ENCODE measurements at places on chromosomes 7 and 10.

GRCh38 chr7:39623732-39624441 is 515 bp downstream of the RALA start:
- DNase-seq = no peak

- DNase-seq = no peak
Measured at GRCh38 chr10:129199826-129200225, 267.2 kb upstream of the MGMT start.

GRCh38 chr10:52491246-52491995 is 177.3 kb downstream of the DKK1 start:
- DNase-seq = no peak

- no peak for DNase-seq
Measured at GRCh38 chr7:131843898-131844331, 287.5 kb upstream of the PODXL start.

GRCh38 chr7:106812027-106812643 is 52.9 kb upstream of the PIK3CG start:
- DNase-seq = no peak

DNA sequence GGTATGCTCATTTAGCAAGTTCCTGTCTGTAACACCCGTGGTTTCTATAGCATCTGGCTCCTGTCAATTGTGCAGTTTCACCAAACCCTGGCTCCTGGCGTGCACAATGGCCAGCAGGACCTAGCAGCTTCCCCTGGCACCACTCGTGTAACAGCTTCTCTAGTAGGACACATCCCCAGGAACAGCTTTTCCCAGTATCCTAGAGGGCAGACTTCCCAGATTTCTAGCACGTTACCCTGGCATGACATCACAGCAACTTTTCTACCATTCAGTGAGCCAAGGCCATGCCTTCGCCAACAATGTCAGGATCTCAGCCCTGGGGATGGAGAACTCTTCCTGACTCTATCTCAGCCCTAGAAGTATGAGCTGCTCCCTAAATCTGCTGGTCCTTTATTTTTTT is 6.5 kb downstream of the YME1L1 start:
- DNase-seq = no peak

- DNase-seq = no peak
Measured at GRCh38 chr7:119482671-119483070, 790.3 kb upstream of the KCND2 start.

- peak; percentile 74 for DNase-seq
Measured at GRCh38 chr7:2399848-2400587, 3.4 kb upstream of the CHST12 start.

DNA sequence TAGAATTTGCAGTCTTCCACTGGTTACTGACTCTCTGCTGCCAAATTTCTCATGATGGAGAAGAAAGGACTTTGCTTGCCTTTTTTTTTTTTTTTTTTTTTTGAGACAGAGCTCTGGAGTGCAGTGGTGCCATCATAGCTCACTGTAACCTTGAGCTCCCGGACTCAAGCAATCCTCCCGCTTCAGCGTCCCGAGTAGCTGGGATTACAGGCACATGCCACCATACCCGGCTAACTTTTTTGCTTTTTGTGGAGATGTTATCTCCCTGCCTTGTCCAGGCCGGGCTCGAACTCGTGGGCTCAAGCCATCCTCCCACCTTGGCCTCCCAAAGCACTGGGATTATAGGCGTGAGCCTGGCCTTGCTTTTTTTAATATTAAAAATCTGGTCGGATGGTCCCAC is 6.2 kb downstream of the INSIG1 start:
- no peak for DNase-seq

- DNase-seq = no peak
Measured at GRCh38 chr10:24947304-24948097, 4.9 kb downstream of the PRTFDC1 start.

GRCh38 chr7:47039904-47040303 is 542.0 kb downstream of the TNS3 start:
- no peak for DNase-seq

DNA sequence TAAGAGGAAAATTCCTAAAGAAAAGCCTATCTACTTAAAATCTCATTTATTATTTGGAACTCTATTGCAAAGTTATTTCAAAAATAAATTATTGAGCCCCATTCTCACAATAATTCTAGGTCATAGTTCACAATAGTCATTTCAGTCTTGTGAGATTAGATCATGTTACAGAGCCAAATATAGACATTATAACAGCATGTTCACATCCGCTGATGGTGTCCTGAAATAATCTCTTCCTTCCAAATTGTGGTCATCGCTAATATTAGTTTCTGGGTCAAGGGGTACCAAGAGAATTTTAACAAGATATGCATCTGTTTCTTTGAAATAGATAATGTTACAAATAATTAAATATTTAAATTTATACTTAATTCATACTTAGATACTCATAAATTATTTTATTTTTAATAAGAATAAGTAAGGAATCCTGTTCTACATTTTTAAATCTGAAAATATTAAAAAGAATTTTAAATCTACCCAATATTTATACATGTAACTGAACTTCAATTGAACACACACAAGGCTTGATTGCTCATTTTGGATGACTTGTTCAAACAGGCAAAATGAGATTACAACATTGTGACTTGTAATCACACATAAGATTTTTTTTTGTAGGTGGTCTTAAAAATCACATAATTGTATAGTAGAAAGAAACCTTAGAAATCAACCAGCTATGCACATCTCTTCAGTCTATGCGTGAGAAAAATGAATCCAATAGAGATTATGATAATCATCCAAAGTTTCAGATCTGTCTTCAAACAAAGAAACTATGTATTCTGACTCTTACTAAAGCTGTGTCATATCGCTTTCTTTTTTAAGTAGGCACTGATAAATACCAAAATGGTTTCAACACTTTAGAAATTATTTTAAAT is 13.1 kb downstream of the GNAT3 start:
- DNase-seq = no peak

DNA sequence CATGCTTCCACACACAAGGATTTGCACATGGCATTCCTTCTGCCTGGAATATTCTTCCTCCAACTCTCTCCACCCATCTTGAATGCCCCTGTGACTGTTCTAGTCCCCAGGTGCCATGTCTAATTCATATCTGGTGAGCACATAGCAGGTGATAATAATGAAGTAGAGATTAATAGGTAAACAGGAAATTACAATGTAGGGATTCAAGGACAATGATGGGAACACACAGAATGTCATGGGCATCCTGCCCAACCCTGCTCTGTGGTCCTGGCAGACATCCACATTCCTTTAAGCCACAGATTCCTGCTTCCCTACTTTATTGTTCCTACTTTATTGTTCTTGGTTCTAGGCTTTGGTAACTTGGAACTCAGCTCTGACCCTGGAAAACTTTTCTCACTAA is 115.8 kb downstream of the THSD7A start:
- DNase-seq = no peak

DNA sequence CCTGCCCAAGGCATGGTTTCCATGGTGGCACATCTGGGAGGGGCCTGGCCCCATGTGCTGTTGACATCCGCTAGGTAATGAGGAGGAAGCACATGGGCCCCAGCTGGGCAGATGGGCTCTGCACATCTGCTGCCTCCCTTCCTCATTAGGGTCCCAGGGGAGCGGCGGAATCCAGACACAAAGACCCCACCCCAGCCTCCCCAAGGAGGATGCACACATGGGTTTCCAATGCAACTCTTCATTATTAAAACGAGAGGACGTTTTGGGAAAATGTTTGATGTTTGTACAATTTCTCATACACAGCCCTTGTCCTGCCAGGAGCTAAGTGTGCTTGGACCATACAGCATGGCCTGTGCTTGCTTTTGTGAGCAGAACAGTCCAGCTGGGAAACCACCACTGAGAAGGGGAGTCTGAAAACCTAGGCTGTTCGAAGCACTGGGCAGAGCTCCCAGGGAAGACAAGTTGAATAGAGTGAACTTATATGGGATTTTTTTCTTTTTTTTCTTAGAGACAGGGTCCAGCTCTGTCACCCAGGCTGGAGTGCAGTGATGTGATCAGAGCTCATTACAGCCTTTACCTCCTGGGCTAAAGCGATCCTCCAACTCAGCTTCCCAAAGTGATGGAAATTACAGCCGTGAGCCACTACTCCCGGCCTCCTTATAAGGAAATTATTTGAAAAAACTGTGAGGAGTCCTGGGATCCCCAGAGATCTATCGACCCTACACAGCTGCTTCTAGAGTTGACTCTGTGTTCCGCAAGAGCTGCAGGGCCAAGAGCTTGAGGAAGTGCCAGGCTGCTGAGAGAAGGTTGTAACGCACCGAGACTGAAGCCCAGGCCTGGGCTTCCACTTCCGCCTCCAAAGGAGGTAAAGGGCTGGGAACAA is 23.4 kb downstream of the FAM107B start:
- DNase-seq = no peak

- DNase-seq = no peak
Measured at GRCh38 chr10:33698033-33698432, 363.6 kb upstream of the NRP1 start.

- DNase-seq = no peak
Measured at GRCh38 chr10:62610649-62611229, 193.8 kb upstream of the ADO start.

GRCh38 chr7:68547799-68548198 is 1050.5 kb upstream of the AUTS2 start:
- DNase-seq = no peak

Measured in left lobe of liver (tissue), 2 donors.